ENCODE measurements at places on chromosomes 2 and 18.

- DNase-seq, result peak; percentile 95
Measured at GRCh38 chr2:127408004-127408806, 10.0 kb upstream of the PROC start.

- DNase-seq, result no peak
Measured at GRCh38 chr2:45115181-45115580, 105.9 kb upstream of the SIX2 start.

DNA sequence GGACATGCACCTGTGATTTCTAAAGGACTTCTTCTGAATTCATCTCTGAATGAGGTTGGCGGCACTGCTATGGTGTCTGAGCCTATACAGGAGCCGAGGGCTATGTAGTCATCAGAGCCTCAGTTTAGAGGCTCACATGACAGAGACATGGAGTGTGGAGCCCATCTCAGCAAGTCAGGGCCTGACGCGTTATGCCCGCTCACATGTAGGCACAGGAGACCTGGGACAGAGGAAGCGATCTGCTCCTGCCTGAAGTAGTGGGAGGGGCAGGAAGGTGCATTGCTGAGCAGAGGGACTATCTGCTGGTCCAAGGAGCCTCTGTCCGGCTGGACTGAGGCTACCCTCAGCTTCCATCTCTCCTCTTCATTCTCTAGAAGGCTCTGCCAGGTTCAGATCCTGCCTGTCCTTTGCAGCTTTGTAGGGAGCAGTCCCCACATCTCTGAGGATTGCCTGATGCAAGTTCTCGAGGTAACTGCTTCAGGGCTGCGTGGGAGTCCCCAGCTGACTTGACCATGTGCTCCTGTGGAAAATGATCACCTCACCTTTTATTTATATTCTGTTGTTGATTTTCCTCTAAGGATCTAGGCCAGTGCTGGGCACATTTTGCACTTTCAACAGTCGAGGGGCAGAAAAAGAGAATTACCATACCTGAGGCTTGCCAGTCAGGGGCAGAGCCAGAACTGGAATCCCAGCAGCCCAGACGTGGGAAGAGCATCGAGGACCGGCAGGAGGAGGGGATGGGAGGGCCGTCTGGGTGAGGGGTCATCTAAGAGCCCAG, 16.6 kb downstream of the KLHL29 start:
- DNase-seq, result no peak

GRCh38 chr2:127124426-127124825, 17.5 kb upstream of the BIN1 start:
- DNase-seq, result no peak

GRCh38 chr2:12948961-12949353, 232.2 kb downstream of the TRIB2 start:
- no peak for DNase-seq

DNA sequence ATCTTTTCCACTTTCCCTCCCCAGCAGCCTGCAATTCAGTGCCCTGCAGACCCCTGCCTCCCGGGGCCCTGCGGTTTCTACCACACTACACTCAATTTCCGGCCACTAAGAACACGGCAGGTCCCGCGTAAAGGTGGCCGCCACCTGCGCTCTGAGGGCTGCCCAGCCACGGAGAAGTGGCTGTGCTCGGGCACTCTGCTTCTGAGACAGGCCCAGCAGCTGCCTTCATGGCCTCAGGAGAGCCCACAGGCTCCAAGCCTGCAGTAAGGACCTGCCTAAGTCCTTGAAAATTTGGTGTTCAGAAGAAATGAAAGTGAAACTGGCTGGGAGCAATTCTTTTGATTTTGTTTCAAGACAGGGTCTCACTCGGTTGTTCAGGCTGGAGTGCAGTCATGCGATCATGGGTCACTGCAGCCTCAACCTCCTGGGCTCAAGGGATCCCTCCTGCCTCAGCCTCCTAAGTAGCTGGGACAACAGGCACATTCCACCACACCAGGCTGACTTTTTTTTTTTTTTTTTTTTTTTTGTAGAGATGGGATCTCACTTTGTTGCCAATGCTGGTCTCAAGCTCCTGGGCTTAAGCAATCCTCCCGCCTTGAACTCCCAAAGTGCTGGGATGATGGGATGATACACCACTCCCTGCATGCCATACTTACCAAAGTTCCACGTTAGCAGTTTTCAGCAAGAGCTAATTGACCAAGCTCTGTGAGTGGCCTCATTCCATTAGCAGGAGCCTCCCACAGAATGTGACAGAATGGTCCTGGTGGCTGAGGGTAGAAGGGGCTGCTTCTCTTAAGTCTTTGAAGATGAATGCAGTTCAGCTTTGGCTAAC, 14.6 kb upstream of the ALPP start:
- peak; percentile 7 for DNase-seq

GRCh38 chr18:76756531-76757253, 65.7 kb upstream of the ZNF236 start:
- DNase-seq, result no peak

- DNase-seq, result no peak
Measured at GRCh38 chr2:19442731-19443130, 84.3 kb upstream of the OSR1 start.

- no peak for DNase-seq
Measured at GRCh38 chr18:8163286-8163959, 445.8 kb upstream of the RAB12 start.

GRCh38 chr2:209913786-209914345, 88.6 kb upstream of the RPE start:
- DNase-seq, result no peak

GRCh38 chr2:204051476-204051875, 114.9 kb downstream of the ICOS start:
- no peak for DNase-seq

DNA sequence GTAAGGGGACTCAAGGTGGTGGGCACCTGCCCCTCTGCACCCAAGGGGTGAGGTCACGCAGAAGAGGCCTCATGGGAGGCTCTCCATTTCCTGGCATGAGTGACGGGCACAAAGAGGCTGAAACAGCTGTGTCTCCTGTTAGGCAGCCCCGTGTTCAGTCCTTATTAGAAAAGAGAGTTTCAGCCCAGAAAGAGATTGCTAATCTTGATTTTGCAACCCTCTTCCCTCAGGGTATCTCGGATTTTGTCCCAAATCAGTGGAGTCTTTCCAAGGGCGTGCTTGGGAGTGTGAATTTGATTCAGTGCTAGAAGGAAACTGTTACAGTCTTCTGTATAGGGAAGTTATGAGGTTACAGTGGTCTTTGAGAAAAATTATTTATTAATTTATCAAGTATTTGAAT, 10.4 kb downstream of the TNFRSF11A start:
- DNase-seq, result no peak

DNA sequence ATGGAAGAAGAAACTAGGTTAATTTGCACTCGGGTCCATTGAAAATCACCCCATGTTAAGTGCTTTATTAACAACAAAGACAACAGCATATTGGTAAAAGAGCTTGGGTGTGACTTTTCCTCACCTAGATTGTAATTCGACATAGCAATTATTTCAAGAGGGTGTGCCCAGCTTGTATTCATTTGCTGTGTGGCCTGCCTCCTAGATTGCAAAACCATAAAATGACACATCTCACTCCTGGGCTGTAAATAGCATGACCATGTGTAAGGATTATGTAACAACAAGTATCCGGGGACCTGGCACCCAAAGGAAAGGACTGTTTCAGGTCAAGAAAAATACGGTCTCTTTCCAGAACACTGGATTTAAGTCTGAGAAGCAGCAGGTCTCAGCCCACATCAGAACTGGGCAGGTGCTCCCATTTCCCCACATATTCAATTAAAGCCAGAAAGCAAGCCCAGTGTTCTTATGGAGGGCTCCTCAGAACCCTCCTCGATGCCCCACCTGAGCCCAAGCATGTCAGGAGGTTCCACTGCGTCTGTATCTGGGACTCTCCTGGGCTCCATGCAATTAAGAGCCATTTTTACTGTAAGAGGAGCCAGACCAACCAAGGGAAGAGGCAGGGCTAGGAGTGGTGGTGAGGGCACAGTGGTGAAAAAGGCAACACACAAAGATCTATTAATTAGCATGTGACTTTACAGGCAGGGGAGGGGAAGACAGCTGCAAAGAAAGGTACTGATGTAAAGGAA, 39.2 kb downstream of the MREG start:
- DNase-seq, result no peak

GRCh38 chr2:32377928-32378327, 21.1 kb downstream of the BIRC6 start:
- DNase-seq, result no peak

GRCh38 chr18:32760391-32760790, 12.4 kb downstream of the KLHL14 start:
- no peak for DNase-seq
